ENCODE measurements at places on chromosomes 12 and 14. TPM values are rescaled to one million over a fixed set of nuclear protein-coding genes. Genes with fewer than 3 reads are reported as not detected.

GRCh38 chr12:10503460-10503859 lies 2.2 kb upstream of the EIF2S3B start:
- no peak for DNase-seq

GRCh38 chr14:103711516-103712431 lies 3.5 kb downstream of the XRCC3 start:
- no peak for DNase-seq

- no peak for DNase-seq
These were observed 216.5 kb downstream of the C12orf50 start for GRCh38 chr12:87812681-87813080.

GRCh38 chr14:81990312-81990761 lies 456.7 kb upstream of the SEL1L start:
- peak; percentile 38 for DNase-seq

GRCh38 chr14:103693515-103693914 lies 21.7 kb downstream of the XRCC3 start:
- no peak for DNase-seq

DNA sequence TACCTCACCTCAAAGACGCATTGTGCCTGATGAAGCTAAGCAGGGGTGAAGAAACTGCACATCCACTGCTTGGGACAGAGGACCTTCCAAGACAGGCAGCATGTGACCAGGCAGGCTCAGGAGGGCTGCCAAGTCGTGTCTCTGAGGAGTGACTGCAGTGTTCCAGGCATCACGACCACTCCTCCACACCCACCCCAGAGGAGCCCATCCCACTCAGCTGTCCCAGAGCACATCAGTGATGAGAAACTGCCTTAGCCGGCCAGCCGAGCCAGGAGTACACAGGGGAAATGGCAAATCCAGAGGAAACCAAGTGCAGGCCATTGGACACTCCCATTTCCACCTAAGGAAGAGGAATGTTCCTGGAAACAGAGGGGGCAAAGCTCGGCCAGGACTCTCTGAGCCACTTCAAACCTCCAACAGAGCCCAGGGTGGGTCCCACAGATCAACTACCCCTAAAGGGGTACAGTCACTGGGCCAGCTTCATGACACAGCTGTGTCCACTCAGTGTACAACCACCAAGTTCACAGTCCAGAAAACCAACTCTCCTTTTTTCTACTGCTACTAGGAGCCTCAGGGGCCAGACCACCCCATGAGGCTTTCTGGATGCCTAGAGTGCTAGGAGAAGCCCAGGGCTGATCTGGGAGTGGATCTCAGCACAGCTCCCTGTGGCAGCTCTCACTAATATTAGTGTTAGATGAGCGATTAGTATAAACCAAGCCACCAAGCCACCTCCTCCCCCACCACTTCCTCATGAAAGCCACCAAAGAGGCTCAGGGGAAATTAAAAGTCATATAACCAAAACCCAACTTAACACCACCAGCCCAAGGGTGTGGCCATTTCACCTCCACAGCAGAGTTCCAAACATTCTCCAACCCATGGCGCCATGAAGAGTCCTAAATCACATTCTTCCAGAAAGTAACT lies 15.4 kb downstream of the PXN start:
- no peak for DNase-seq

DNA sequence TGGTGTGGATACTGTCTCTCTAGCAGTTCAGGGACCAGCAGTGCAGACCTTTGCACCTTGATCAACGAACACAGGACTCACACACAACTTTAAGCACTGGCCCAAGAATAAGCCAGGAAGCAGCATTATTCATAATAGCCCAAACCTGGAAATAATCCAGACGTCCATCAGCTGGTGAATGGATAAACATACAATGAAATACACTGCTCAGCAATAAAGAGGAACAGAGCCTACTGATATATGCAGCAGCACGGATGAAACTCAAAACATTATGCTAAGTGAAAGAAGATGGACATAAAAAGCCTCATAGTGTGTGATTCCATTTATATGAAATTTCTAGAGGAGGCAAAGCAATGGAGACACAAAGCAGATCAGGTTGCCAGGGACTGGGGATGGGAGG lies 303.9 kb upstream of the FKBP4 start:
- DNase-seq, result no peak

- no peak for DNase-seq
These were observed 1.4 kb downstream of the PRKD1 start for GRCh38 chr14:29926228-29926627.

GRCh38 chr14:99628887-99629618 lies 15.9 kb upstream of the HHIPL1 start:
- DNase-seq, result peak; percentile 30

DNA sequence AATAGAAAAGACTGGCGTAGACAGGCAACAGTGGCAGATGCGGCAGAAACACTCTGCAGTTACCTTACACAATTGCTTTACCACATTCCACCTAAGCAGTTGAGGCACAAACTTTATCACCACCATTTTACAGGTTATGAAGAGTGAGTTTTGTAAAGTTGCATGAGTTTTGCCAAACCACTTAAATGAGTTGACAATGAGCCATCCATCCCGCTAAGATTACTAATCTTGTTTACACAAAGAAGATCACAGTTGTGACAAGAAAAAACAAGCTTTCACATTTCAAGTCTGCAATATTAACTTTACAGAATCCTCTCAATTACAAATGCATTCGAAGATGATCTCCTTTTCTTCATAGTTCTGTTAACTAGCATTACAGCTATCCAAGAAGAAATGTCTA lies 1.8 kb downstream of the TMCC3 start:
- DNase-seq, result no peak

DNA sequence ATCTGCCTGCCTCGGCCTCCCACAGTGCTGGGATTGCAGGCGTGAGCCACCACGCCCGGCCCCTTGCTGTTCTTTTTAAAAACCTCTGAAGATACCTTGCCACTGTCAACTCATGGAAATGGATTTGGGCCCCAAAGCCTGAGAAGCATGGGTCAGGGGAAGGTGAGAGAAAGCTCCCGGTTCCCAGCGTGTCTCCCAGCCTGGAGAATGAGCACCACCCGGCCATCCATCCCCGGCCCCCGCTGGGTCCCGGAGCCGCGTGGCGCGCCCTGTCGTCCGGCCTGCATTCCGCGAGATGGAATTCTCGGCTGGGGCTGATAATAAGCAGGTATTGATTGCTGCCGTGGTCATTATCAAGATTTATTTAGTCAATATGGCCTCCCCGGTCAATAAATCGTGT lies 126.5 kb upstream of the MYL2 start:
- no peak for DNase-seq

- DNase-seq, result no peak
These were observed 5.0 kb upstream of the CYP46A1 start for GRCh38 chr14:99679111-99679510.

DNA sequence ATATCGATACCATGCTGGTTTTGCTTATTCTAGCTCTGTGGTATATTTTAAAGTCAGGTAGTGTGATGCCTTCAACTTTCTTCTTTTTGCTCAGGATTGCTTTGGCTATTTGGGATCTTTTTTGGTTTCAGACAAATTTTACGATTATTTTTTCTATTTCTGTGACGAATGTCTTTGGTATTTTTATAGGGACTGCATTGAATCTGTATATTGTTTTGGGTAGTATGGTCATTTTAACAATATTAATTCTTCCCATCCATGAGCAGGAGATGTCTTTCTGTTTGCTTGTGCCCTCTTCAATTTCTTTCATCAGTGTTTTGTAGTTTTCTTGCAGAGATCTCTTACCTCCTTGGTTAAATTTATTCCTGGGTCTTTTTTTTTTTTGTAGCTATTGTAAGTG lies 10.8 kb upstream of the SLC4A8 start:
- DNase-seq, result no peak

GRCh38 chr14:73225496-73225895 lies 11.8 kb upstream of the PAPLN start:
- DNase-seq, result no peak

GRCh38 chr12:30970559-30971197 lies 44.1 kb downstream of the TSPAN11 start:
- DNase-seq, result no peak

GRCh38 chr12:102479939-102480338 lies 424 bp downstream of the IGF1 start:
- DNase-seq, result no peak

DNA sequence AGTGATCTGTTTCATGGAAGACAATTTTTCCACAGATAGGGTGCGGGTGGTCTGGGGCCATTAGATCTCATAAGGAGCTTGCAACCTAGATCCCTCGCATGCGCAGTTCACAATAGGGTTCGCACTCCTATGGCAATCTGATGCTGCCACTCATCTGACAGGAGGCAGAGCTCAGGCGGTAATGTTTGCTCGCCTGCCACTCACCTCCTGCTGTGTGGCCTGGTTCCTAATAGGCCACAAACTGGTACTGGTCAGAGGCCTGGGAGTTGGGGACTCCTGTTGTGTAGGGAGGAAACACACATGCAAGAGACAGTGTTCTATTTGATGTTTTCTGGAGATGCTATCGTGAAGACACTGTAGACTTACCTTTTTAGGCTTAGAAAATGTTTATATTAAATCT lies 77.0 kb upstream of the FGD4 start:
- no peak for DNase-seq

DNA sequence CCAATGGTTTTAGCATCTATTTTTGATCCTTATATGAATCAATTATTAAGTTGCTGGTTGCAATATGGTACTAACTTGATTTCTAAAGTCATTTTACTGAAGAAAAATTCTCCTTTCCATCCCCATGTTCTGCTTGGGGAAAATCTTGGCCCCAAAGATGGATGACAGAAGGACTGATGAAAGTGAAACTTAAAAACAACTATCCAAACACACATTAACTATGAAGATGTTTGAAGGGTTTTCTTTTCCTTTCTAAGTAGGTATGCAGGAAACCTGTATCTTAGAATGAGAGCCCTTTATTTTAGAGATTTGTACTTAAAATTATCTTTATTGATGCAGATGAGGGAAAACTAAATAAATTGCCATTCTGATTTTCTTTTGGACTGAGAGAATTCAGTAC lies 5.9 kb downstream of the C12orf71 start:
- DNase-seq, result no peak

The LRP10 gene
- 78.3 TPM for total RNA-seq

The INHBC gene
- not detected for total RNA-seq

The MANSC4 gene
- not detected for total RNA-seq

The NFE2 gene
- total RNA-seq, result 0.26 TPM

The AQP6 gene
- 0.31 TPM for total RNA-seq

The PTGDR gene
- total RNA-seq, result not detected

The NFATC4 gene
- total RNA-seq, result 0.36 TPM

The CERS5 gene
- 50.5 TPM for total RNA-seq

The GPRC5D gene
- not detected for total RNA-seq

The SYT1 gene
- total RNA-seq, result 3.0 TPM

The TMEM63C gene
- 2.4 TPM for total RNA-seq

The PRR4 gene
- 1.1 TPM for total RNA-seq

The LIN7A gene
- not detected for total RNA-seq

The MEG3 gene
- total RNA-seq, result 62.4 TPM

The SLC4A8 gene
- total RNA-seq, result 18.8 TPM

All from Panc1 (cell line).